ENCODE measurements at places on chromosomes 16 and 17.

- DNase-seq: no peak
Observed at GRCh38 chr17:6539871-6540270, 16.5 kb downstream of the PITPNM3 start.

GRCh38 chr16:78179666-78180065 lies 80.2 kb downstream of the WWOX start:
- DNase-seq: no peak

DNA sequence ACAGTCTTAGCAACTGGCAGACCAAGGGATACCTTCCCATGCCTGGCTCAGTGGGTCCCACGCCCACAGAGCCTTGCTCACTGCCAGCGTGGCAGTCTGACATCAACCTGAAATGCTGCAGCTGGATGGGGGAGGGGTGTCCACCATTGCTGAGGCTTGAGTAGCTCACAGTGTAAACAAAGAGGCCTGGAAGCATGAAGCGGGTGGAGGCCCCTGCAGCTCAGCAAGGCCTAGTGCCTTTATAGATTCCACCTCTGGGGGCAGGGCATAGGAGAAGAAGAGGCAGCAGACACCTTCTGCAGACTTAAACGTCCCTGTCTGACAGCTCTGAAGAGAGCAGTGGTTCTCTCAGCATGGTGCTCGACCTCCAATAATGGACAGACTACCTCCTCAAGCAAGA lies 263.2 kb downstream of the KIF2B start:
- no peak for DNase-seq

DNA sequence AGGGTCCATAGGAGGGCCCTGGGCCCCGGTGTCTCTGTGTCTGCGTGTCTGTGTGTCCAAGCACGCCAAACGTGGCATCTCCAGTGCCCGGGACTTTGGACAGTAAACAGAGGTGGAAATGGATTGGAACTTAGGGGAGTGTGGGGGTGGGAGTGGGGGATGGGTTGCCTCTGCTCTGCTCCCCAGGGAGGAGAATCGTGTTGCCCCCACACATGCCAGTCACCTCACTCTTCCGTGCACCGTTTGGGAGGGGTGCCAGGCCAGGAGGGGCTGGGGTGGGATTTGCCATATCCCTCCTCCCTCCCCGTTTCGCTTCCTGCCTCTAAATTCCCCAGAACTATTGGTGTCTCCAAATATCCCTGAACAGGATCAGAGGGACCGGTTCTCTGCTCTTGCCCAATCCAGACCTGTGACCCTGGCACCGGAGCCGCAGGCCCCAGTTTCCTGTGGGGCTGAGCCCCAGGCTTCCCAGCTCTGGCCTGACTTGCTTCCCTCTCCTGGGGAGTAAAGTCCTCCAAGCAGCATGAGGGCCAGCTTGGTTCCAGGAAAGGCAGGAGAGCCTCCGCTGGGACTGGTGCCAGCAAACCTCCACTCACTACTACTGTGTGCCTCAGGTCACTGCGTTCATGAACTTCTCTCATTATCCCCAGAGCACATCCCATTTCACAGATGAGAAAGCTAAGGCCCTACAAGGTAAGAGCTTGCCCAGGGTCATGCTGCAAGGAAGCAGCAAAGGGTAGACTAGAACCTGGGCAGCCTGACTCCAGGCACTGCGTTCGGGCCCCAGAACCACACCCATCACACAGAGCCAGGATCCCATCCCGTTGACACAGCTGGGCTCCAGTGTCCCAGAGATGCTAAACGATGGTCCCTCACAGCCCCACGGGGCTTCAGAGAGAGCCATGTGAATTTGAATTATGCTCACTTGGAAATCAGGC lies at the start of gene ASGR1:
TSS of gene ASGR1 (minus strand) at position 54 of the 938 bp plus-strand sequence. CDS start 807 bp downstream, outside the sequence.
- DNase-seq: no peak

- peak; percentile 68 for DNase-seq
Observed at GRCh38 chr17:48026502-48027321, 10.9 kb downstream of the COPZ2 start.

DNA sequence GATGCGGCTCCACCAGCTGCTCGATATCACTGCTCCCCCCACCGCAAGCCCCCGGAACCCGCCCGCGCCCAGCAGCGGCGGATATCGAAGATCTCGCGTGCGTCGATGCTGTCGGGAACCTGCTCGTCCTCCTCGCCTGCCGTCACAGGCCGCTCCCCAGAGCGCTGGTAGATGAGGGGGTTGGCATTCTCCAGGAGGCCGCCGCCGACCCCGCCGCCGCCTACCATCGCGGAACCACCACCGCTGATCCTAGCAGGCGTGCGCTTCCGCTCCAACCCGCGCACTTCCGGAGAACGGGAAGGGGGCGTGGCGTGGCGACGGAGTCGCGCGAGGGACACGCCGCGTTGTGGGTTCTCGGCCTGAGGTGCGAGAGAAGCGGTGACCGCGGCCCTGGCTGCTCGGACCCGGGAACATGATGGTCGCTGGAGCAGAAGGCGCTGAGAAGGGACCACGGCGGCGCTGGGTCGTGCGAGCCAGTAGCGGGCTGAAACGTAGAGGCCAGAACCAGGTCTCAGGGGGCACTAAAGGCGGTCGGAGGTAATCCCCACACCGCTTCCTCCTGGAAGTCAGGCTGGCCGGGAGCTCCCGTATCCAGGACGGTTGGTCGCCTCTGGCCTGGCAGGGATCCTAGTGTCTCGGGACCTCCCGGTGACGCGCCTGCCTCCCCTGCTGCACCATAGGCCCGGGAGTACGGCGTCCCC lies at the start of gene CIAO2B:
TSS of gene CIAO2B (minus strand) at position 265 of the 701 bp plus-strand sequence. CDS start at position 227, 38 bp downstream.
- peak; percentile 90 for DNase-seq

- no peak for DNase-seq
Observed at GRCh38 chr17:51362811-51363585, 102.7 kb downstream of the UTP18 start.

GRCh38 chr17:34386697-34387550 lies 23.9 kb upstream of the CCL1 start:
- DNase-seq: no peak

DNA sequence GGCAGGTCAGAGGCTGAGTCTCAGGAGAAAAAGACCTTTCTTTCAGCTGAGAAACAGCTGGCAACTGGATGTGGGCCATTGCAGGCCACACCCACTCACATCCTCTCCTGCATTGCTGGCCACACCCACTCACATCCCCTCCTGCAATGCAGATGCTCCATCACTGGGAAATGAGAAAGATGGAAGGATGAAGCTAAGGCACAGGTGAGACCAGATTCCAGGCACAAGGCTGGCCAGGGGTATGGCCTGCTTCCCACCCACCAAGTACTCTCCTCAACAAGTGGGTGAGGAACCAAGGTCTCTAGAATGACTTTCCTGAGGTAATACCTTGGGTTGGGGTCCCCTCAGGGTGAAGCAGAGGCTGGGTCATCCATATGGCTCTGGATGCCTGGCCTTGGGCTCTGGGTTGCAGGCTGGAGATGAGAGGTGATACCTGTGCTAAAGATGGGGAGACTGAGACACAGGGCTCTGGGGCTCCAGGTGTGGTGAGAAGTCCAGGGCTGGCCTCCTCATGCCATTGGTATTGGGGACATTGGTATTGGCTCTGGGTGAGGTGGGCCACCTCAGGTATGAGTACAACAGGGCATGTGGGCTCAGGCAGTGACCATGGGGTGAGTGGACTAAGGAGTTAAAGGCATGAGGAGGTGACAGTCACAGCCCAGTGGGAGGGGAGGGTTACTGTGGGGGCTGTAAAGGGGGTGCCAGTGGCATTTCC lies 1726.8 kb downstream of the TP53TG3F start:
- no peak for DNase-seq

GRCh38 chr17:75407655-75408352 lies 2.3 kb upstream of the GRB2 start:
- DNase-seq: no peak

DNA sequence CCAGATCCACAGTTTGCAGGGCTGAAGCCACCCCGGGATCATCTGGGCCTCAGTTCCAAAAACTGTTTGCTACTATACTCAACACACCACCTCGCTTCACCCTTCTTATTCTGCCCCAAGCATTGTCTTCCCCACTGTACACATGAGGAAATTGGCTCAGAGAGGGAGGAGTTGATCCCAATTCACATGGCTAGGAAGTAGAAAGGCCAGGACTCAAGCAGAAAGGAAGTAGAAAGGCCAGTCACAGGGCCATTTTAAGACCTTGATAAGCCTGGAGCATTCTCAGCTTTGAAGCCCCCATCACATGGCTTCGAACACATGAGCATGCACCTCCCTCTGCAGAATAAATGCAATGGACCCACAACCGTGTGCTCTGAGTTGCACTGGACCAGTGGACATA lies 7.7 kb upstream of the PRSS22 start:
- DNase-seq: no peak

DNA sequence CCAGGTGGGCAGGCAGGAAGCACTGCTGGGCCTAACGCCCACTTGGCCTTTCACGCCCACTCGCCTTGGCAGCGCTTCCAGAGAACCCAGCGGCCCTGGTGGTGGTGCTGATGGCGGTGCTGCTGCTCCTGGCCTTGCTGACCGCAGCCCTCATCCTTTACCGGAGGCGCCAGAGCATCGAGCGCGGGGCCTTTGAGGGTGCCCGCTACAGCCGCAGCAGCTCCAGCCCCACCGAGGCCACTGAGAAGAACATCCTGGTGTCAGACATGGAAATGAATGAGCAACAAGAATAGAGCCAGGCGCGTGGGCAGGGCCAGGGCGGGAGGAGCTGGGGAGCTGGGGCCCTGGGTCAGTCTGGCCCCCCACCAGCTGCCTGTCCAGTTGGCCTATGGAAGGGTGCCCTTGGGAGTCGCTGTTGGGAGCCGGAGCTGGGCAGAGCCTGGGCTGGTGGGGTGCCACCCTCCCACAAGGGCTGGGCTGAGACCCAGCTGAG lies 64.7 kb downstream of the MRC2 start:
- no peak for DNase-seq

DNA sequence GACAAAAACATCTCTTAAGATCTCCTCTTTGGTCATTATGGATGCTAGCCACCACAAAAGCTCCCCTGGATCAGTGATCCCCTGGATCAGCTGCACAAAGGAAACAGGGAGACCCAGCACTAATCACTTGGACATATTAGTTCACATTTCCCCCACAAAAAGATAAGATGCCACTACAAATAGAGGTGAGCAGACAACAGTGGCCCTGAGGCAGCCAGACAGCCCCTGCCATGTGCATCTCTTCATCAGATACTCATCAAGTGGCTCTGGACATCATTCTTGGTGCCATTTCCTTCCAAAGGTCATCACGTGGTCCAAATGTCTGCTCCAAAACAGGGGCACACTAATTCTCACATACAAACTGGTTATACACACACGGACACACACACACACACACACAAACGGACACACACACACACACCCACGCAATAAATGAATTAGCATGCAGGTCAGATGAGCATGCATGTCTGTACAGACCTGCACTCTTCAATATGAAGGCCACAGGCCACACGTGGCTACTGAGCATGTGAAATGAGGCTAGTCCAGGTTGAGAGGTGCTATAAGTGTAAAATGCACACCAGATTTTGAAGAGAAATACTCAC lies 4.1 kb downstream of the USP36 start:
- DNase-seq: no peak

DNA sequence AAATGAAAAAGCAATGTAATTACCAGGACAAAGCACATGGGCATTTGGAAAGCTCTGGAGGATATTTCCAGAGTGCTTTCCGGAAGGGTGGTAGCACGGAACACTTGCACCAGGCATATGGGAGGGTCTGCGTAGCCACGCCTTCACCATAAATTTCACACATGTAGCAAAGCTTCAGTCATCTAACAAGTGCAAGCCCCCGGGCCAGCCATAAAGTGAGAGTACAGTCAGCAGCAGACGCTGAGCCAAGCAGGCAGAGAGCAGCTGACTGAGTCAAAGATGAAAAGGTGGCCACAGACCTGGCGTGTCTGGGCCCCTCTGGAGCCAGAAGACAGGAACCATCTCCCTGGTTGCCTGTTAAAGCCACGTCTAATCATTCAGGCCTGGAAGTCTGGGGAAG lies 130.6 kb downstream of the SEC14L1 start:
- no peak for DNase-seq

GRCh38 chr16:83248735-83249463 lies 558.9 kb upstream of the HSBP1 start:
- no peak for DNase-seq

DNA sequence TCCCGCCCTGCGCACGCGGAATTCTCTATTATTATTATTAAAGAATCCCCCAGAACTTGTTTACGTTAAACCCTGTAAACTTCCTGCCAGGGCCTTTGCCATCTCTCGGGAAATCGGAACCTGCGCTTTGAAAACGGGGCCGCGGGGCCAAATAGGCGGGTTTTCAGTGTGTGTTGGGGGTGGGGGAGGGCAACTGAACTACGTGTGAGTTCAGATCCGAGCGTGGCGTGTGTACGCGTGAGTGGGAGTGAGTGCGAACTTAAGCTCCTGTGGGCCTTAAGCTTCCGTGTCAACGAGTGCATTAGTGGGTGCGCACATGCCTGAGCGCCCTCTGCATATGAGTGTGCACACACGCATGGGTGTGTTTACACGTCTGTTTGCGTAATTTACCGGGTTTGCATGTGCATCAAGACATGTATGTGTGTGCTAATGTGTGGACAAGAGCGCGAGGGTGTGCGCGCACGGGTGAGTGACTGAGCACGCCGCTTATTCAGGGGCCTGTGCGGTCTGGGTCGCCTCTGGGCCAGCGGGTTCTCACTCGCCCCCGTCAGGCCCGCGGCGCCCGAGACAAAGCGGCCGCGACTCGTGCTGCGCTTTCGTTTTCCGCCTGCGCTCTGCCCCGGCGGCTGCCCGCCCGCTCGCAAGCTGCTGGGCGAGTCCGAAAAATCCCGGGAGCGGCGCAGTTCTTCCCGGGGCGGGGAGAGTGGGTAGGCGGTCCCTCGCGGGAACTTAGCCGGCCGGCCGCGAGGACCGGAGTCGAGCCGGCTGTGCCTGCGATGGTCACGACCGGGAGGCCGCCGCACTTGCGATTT lies 1.2 kb upstream of the FOXF1 start:
- DNase-seq: no peak

GRCh38 chr16:546909-547770 lies 13.1 kb upstream of the PRR35 start:
- DNase-seq: peak; percentile 45

GRCh38 chr17:15457723-15458094 lies 9.7 kb downstream of the CDRT4 start:
- DNase-seq: no peak

All from activated T-cell treated with anti-CD3 and anti-CD28 coated beads for 48 hours (primary cell).